Lung (tissue), 17 donors: ENCODE measurements at places on chromosomes 2 and 18. TPM values are rescaled to one million over a fixed set of nuclear protein-coding genes. Genes with fewer than 3 reads are reported as not detected.

The CFC1 gene
- 9.1 TPM for total RNA-seq

The IL18RAP gene
- total RNA-seq = 10.9 TPM

The RTTN gene
- total RNA-seq = 50.8 TPM

The C2orf72 gene
- total RNA-seq = 0.65 TPM

The TLX2 gene
- total RNA-seq = not detected

The ALPI gene
- not detected for total RNA-seq

The FAP gene
- total RNA-seq = 6.7 TPM

The ADD2 gene
- total RNA-seq = 3.0 TPM

The ANO7 gene
- 0.98 TPM for total RNA-seq

The FBXO36 gene
- 9.3 TPM for total RNA-seq

The METAP1D gene
- 17.8 TPM for total RNA-seq

The FAM237A gene
- total RNA-seq = not detected

The EML4 gene
- total RNA-seq = 85.8 TPM

The ATP6V1B1 gene
- 1.4 TPM for total RNA-seq

The SPAG16 gene
- 28.1 TPM for total RNA-seq

The CCDC88A gene
- total RNA-seq = 91.9 TPM

The CCL20 gene
- 8.0 TPM for total RNA-seq

The GRHL1 gene
- total RNA-seq = 13.6 TPM

The ZSWIM2 gene
- not detected for total RNA-seq

The CRYGD gene
- not detected for total RNA-seq

The IL1RL1 gene
- 93.2 TPM for total RNA-seq

The NT5DC4 gene
- total RNA-seq = 0.83 TPM

The UGT1A3 gene
- total RNA-seq = not detected

The GKN1 gene
- total RNA-seq = not detected

The SERPINB4 gene
- total RNA-seq = not detected

The TRIP12 gene
- 358 TPM for total RNA-seq

The SPC25 gene
- 2.1 TPM for total RNA-seq

The APCDD1 gene
- 77.4 TPM for total RNA-seq

The UGT1A5 gene
- total RNA-seq = not detected

The MSTN gene
- total RNA-seq = 0.46 TPM
